NCI-H460 (cell line): ENCODE measurements at places on chromosomes 16 and 17. TPM values are rescaled to one million over a fixed set of nuclear protein-coding genes. Genes with fewer than 3 reads are reported as not detected.

Gene MT1G
- total RNA-seq: not detected in 2 replicates

Gene MEIOB
- 0.97 and 2.5 TPM in 2 replicates for total RNA-seq

- peak; percentile 64 for DNase-seq
These were observed 183.0 kb downstream of the FOXL1 start for GRCh38 chr16:86761111-86762031.

DNA sequence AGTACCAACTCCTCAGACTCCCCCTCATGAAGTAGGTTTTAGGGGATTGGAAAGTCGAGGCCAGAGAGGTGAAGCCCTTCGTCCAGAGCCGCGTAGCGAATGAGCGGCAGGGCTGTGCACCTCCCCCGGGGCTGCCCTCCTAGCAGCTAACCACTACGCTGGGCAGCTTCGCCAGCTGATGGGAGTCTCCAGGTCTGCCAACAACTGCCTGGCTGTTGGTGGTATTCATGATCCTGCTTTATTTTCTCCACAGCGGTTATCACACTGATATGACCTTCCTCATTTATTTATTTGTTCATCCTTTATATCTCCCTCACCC, 773 bp upstream of the NETO2 start:
- DNase-seq: no peak

DNA sequence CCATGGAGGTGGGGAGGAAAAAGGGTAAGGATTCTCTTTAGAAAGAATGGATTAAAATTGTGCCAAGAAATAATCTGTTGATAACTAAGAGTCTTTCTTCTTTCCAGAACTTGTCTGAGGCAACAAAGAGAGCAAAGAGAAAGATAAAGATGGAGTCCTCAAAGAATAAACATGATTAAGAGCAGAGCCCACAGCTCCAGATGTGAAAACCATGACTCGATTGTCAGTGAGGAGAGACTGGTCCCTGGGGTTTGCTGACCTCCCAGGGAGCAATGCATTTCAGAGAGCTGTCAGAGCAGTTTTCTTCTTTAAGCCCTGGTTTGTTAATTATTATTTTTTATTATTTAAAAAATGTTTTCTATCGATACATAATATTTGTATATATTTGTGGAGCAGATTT, 74.6 kb downstream of the TMEM100 start:
- DNase-seq: no peak

- no peak for DNase-seq
These were observed 204.0 kb upstream of the CCL2 start for GRCh38 chr17:34051046-34051445.

DNA sequence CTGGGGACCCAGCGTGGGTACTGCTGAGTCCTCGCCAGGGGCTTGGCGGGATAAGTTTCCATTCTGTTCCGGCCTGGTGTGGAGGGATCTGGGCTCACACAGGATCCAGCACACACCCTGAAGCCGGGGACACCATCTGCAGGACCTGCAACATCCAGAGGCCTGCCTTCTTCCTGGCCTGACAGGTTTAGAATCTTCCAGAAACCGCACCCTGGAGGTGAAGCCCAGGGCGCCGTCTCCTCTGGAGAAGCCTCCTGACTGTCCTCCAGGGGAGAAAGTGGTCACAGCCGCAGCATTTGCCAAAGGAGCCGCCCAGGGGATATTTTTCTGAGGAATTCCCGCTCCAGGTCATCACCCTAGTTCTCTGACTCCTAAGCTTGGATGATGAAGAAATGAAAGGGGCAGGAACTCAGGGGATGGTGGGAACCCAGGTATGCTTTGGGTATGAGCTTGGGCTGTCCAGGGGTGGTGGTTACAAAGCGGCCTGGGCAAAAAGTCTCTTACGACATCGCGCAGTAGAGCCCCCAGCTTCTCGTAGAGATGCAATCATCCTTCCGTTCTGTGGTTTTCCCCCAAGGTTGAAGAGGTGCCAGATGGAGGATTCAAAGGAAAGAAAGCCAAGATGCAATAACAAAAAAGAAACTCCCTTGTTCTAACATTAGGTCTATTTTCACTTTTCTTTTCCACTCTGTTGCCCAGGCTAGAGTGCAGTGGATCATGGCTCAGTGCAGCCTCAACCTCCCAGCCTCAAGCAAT, 9.1 kb upstream of the CRISPLD2 start:
- no peak for DNase-seq

DNA sequence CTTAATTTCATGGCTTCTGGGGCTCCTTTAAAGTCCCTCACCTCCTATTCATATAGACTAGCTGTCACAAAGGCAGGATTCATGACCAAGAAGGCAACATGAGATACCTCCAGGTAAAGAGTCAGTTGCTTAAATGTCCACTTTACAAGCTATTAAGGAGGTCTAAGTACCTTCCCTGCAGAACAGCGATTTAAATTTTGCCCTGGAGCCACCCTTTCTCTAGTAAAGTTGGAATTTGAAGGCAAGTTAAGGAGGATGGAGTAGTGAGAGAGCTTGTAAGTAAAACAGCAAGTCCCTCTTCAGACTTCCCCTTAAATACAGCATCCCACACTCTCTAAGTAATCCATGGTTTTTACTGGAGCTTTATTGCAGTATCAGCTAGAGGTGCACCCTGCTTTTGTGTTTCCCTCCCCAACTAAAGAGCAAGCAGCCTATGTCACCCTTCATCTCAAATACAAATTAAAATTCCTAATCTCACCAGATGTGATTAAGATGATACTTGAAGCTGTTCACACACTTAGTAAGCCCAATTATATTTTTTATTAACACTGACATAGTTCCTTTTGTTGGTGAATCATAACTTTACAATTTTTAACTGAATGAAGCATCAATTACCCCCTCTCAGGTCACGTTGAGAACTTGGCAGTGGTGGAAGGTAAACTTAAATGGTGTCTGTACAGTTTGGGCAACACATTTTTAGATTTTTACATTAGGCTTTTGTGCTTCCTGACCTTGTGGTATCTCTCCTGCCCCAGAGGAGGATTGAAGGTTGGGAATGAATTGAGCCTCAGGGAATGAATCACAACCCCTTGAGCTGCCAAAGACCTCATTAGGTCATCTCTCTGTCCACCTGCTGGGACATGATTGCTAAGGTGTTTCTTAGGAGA, 108.9 kb downstream of the TANGO6 start:
- no peak for DNase-seq

GRCh38 chr17:4872786-4873185, 26.6 kb upstream of the C17orf107 start:
- DNase-seq: no peak
